CD4-positive, alpha-beta T cell treated with Interferon alpha-2 for 1 hour (primary cell): ENCODE measurements at places on chromosomes 11 and 22.

GRCh38 chr11:56750190-56750589 lies 1.7 kb upstream of the OR9G4 start:
- DNase-seq, result no peak

DNA sequence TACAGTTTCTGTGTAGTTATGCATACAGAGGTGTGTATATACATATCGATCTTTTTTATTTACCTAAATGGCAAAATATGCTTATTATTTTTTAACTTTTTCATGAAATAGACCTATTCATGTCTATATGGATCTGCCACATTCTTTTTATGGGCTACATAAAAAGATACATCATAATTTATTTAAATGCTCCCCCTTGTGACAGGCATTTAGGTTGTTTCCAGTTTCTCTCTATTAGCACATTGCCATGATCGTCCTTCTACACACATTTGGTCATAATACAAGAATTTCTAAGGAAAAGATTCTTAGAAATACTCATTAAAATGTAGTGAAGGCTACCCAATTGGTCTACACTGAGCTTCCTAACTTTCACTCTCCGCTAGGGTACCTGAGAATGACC lies 1067.4 kb downstream of the OPCML start:
- DNase-seq, result no peak

DNA sequence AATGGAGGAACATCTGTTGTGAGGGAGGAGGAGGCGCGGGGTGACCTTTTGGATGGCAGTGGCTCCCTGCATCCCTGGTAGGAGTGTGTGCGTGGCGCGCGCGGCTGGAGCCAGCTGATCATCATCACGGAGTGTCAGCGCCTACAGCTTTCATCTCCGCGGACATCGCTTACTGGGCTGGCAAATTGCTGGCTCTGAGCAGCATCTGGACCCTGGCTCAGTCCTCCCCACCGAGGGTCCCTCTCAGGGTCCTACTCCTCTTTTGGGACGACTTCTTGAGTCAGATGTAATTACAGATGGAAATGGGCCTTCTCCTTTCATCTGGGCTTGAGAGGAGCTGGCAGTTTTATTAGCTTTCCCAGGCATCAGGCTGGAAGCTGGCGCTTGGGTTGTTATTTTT lies 85.3 kb downstream of the CACNA1I start:
- DNase-seq, result no peak

GRCh38 chr11:125202362-125202880 lies 37.9 kb downstream of the PKNOX2 start:
- DNase-seq, result no peak

DNA sequence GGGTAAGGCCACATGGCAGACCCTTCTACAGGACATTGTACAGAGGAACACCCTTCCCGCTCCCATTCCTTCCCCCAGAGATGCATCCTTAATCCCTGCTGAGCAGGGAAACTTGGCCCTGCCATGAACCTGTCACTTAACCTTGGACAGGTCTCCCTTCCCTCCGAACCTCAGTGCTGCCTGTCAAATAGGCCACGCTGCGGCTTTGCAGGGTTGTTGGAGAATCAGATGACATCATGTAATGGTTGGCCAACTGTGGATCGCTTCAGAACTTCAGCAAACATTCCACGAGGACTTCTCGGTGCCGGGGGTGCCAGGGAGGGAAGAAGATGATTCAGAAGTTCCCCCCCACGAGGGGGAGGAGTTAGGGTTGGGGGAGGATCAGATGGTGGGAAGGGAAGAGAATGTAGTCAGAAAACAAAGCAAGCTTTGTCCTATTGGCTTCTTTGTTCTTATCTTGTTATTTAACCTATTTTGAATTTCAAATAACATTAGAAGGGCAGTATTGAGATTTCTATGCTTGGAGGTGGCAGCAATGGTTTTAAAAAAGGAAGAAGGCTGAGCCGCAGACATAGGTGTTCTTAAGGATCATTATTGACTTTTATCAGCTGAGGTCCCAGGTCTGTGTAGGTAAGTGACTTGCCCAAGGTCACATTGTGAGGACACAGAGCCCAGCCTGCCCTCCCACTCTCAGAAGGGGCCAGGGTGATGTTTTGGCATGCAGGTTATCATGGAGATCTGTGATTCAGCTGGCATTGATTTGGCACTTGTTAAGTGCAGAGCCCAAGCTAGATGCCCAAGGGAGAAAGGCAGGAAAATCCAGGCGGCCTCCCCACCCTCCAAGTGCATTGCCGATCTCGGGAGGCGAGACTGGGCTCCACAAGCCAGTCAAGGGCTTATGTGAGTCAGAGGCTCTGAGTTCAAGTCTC lies 3.1 kb downstream of the CDC42EP1 start:
- DNase-seq, result no peak

DNA sequence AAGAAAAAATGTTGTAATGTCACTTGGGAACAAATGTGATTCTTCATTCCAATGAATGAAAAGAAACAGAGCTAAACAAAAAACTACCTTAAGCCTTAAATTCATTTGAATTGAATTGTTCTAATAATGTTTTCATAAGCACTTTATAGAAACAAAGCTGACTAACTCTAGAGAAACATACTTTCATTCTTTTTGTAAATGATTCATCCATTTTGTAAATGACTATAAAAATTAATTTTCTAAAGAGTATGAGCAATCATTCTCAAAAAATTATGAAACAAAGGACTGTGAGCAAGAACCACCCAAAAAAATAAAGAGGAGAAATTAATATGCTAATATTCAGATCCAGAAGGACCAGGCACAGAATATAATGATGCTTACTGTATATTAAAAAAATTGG lies 986.5 kb upstream of the CHORDC1 start:
- DNase-seq, result no peak

DNA sequence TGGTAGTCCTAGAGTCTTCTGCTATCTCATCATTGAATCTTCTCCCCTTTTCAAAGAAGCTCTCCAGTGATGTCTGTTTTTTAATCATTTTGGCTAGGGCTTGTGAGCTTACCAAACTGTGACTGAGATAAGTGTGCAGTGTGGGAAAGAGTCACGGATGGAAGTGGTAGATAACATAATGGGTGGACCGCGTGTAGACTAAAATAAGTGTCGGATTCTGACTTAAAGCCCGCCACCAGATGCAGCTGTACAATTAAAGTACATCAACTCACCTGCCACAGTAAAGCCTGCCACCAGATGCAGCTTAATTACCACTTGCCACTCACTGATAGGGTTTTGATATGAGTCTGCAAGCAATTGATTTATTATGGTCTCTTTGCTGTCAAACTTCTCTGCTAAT lies 581.5 kb downstream of the LRRC4C start:
- DNase-seq, result no peak
